ENCODE measurements at places on chromosomes 5 and 9. TPM values are rescaled to one million over a fixed set of nuclear protein-coding genes. Genes with fewer than 3 reads are reported as not detected.

NR2F1 gene
- 181 TPM for total RNA-seq

TPPP gene
- 3.4 TPM for total RNA-seq

ALDH1A1 gene
- total RNA-seq: 277 TPM

SPINK1 gene
- 2.8 TPM for total RNA-seq

CBY3 gene
- not detected for total RNA-seq

RNF14 gene
- total RNA-seq: 58.1 TPM

MAST4 gene
- total RNA-seq: 47.9 TPM

SLC36A2 gene
- total RNA-seq: 30.2 TPM

ZSWIM6 gene
- 30.2 TPM for total RNA-seq

C8G gene
- not detected for total RNA-seq

UAP1L1 gene
- total RNA-seq: 18.3 TPM

CENPK gene
- total RNA-seq: 2.1 TPM
